ENCODE measurements at places on chromosomes 13 and 19.

GRCh38 chr13:112596235-112596634, 8.3 kb upstream of the TUBGCP3 start:
- DNase-seq = no peak

GRCh38 chr13:46342538-46342937, 44.5 kb downstream of the RUBCNL start:
- no peak for DNase-seq

- DNase-seq = no peak
Measured at GRCh38 chr13:45917019-45917418, 65.5 kb upstream of the SIAH3 start.

DNA sequence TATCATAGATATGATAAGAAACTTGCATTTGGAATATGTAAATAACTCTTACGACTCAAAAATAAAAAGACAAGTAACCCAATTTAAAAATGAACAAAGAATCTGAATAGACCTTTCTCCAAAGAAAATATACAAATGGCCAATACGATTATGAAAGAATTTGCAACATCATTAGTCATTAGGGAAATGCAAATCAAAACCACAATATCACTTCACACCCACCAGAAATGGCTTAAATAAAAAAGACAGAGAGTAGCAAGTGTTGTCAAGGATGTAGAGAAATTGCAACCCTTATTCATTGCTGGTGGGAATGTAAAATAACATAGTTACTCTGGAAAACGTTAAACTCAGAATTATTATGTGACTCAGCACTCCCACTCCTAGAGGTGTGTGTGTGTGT, 226.6 kb upstream of the MAB21L1 start:
- no peak for DNase-seq

DNA sequence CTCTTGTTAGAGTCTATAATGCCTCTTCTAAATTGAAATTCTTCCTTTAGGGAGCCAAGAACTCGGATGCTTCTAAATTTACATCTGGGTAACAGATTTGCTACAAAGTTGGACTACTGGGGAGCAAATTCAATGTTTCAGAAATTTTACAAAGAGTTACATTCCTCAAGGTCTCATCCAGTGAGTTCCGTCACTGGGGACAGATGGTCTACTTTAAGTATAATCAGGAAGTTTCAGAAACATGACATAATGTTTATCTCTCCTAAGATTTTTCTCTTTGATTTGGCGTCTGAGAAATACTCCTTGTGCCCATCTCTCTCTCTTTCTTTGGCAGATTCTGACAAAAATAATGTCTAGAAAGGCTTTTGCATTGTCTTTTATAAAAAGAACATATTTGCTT, 81.5 kb upstream of the MBNL2 start:
- no peak for DNase-seq

DNA sequence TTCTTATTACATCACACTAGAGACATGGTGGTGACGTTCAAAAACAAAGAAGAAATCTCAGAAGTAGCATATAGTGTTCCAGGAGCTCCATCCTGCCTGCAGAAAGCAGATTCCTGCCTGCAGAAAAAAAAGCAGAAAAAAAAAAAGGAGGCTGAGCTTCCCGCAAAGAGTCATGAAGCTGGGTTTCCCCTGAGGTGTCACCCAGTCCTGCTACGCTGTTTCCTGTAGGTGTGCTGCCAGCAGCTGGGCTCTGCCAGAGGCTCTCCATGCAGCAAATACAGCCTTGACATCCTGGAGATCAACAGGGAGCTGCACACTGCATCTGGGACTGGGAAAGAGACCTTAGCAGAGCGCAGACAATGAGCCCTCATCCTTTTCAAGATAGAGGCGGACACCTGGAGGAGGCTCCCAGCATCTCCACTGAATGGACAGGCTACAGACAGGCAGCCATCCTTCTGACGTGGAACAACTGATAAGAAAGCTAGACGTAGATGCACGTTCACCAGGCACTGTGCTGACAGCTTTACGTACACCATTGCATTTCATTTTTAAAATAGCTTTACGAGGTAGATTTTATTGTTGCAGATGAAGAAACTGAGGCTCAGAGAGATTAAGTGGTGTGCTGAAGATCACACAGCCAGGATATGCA, 350.9 kb downstream of the FOXO1 start:
- DNase-seq = peak; percentile 69

DNA sequence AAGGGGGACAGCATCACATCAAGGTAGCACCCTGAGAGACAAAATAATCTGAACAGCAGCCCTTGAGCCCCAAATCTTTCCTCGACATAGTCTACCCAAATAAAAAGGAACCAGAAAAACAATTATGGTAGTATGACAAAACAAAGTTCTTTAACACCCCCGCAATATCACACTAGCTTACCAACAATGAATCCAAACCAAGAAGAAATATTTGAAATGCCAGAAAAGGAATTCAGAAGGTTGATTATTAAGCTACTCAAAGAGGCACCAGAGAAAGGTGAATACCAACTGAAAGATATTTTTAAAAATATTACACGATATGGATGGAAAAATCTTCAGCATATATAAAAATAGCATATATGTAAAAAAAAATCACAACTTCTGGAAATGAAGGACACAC, 252.9 kb upstream of the SLITRK6 start:
- no peak for DNase-seq

DNA sequence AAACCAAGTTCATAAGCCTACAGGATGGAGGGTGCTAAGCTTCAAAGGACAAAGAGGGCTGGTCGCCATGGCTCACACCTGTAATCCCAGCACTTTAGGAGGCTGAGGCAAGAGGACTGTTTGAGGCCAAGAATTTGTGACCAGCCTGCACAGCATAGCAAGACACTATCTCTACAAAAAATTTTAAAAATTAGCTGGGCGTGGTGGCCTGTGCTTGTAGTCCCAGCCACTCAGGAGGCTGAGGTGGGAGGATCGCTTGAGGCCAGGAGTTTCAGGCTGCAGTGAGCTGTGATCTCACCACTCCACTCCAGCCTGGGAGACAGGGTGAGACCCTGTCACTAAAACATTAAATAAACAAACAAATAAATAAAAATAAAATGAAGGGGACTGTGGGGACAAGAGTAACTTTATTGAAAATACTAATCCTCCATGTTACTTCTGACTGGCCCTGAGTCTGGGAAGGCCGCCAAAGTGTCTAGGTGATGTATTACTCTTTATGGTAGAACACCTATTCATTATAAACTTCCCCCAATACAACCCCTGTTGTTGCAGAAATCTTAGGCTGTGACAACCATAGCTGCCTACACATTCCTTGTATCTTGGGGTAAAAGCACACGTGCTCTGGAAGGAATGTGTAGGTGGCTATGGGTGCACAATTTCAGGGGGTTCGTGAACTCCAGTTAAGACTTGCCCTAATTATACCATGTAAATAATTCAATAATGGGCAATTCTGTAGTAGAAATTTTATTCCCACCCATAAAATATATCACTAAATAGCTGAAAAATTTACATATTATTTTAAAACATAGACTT, 14.6 kb upstream of the URAD start:
- no peak for DNase-seq

DNA sequence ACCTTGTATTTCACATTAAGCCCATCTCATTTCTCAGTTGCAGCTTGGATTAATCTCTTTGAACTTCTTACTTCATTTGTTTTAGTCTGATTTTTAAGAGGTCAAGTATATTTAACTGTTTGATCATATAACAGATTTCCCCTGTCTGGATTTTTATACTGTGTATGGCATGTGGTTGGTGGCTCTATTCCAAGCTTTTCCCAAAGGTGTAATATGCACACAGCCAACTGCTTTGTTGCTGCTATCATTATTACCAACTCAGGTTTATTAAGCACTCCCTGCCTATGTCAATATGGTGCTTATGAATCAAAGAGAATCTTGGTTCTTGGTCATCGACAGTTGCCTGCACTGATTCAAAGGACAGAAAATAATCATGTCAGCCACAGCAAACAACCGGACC, 92.6 kb downstream of the RAP2A start:
- DNase-seq = no peak

Data from activated CD4-positive, alpha-beta T cell treated with anti-CD3 and anti-CD28 coated beads for 48 hours (primary cell).